Naive thymus-derived CD8-positive, alpha-beta T cell (primary cell): ENCODE measurements at places on chromosomes 7 and 10. TPM values are rescaled to one million over a fixed set of nuclear protein-coding genes. Genes with fewer than 3 reads are reported as not detected.

Gene SNCG
- not detected for polyA plus RNA-seq

Gene TDRD1
- polyA plus RNA-seq, result not detected

Gene OSBPL3
- polyA plus RNA-seq, result 3.4 TPM

Gene LRWD1
- 14.5 TPM for polyA plus RNA-seq

Gene RHOBTB1
- polyA plus RNA-seq, result not detected

Gene USP54
- polyA plus RNA-seq, result 1.7 TPM

Gene PON1
- not detected for polyA plus RNA-seq

Gene RBAK
- polyA plus RNA-seq, result 3.3 TPM

Gene TMEM140
- polyA plus RNA-seq, result 20.2 TPM

Gene RPP30
- polyA plus RNA-seq, result 48.2 TPM

Gene GPR146
- polyA plus RNA-seq, result 2.5 TPM

Gene C10orf67
- not detected for polyA plus RNA-seq

Gene UNC5B
- polyA plus RNA-seq, result 0.03 TPM

Gene ITPRID1
- not detected for polyA plus RNA-seq

Gene INPP5A
- polyA plus RNA-seq, result 3.9 TPM

Gene ZDHHC4
- polyA plus RNA-seq, result 78.9 TPM

Gene CCL26
- not detected for polyA plus RNA-seq

Gene MRLN
- polyA plus RNA-seq, result not detected

Gene LIPM
- not detected for polyA plus RNA-seq

Gene FAM131B
- polyA plus RNA-seq, result 0.44 TPM

Gene PNLIPRP2
- not detected for polyA plus RNA-seq

Gene TMEM273
- polyA plus RNA-seq, result 0.23 TPM

Gene DLX5
- not detected for polyA plus RNA-seq

Gene PNLIPRP1
- polyA plus RNA-seq, result not detected

Gene MYPN
- polyA plus RNA-seq, result not detected

Gene EPHA1
- polyA plus RNA-seq, result 16.2 TPM

Gene CPA2
- not detected for polyA plus RNA-seq

Gene AS3MT
- not detected for polyA plus RNA-seq

Gene GPNMB
- not detected for polyA plus RNA-seq

Gene TAC1
- polyA plus RNA-seq, result not detected

Gene WNT16
- polyA plus RNA-seq, result not detected

Gene EPDR1
- 3.9 TPM for polyA plus RNA-seq

Gene FAM221A
- polyA plus RNA-seq, result 5.0 TPM
